ENCODE measurements at places on chromosomes 7 and 10.

DNA sequence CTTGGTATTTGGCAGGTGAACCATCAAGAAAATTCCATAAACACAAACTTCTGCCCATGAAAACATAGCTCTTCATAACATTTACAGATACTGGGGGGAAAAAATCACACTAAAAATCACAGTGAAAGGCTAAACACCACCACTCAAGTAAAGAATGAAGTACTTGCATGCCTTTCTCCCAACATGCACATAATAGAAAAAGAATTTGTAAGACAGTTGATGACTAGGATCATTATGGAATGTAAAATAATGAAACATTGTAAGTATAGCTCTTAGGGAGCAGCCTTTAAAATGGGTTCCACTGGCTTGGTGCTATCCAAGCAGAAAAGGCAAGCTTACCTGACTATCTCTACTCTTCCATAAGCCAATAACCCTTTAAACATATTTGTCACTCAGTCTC lies 299.9 kb upstream of the LRRN3 start:
- DNase-seq, result no peak

DNA sequence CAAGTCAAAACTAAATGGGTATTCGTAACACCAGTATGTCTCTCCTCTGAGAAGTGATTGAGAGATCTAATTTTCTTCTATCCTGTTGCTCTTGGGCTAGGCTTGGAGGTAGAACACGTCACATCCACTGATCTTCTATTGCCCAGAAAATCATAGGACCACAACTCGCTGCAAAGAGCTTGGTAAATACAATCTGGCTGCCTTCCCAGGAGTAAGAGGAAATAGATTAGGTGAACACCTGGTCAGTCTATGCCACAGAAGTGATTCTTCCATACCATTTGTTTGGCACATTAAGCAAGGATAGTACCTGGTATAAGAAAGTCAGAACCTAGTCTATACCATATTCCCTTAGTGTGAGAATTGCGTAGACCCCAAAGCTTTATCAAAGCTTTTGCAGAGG lies 129.3 kb upstream of the PHYHIPL start:
- no peak for DNase-seq

DNA sequence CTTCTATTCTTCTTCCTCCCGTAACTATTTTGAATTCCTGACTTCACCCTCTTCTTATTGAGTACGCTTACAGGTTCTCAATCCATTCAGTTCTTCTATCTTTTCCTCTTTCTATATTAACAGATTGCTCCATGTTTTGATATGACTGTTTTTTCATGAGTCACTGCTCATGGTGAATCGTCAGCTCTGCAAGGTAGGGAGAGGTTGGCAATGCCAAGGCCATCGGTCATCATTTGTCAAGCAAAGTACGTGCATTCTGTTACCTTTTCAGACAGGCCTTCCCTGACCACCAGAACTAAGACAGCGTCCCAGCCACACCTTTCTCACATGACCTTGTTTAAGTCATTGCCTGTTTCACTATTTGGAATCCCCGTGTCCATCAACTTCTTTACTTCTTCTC lies 1001.9 kb upstream of the SORCS1 start:
- DNase-seq, result no peak

DNA sequence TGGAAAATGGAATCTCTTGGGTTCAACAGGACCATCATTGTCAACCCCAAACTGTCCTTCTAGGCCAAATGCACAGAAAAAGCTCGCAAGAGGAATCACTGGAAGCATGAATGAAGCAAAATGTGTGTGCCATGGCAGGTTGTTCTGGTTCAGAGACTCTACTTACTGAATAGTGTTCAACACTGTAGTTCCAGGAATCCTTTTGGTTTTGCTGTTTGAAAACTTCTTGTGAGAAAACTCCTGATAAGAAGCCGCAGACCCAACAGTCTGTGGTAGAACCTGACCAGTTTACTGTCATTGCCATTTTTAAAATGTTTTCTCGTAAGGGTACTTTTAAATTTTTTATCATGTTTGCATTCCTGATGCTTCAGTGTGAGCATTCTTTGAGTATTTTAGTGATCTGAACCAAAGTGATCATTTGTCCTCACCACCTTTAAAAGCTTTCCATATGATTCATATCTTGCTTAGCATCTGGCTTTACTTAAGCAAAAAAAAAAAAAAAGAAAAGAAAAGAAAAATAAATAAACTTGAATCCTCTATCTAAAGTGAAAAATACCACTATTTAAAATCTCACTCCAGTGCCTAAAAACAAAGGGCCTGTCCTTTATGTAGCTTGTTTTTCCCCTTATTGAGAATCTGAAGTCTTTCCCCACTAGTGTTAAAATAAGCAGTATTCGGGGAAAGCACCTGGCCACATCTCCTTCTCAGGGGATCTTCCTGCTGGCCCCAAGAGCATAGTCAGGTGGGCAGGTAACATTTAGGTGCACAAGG lies 92.4 kb downstream of the WNT2 start:
- no peak for DNase-seq

- no peak for DNase-seq
These were observed 150.4 kb upstream of the SEMA3E start for GRCh38 chr7:83799333-83799732.

DNA sequence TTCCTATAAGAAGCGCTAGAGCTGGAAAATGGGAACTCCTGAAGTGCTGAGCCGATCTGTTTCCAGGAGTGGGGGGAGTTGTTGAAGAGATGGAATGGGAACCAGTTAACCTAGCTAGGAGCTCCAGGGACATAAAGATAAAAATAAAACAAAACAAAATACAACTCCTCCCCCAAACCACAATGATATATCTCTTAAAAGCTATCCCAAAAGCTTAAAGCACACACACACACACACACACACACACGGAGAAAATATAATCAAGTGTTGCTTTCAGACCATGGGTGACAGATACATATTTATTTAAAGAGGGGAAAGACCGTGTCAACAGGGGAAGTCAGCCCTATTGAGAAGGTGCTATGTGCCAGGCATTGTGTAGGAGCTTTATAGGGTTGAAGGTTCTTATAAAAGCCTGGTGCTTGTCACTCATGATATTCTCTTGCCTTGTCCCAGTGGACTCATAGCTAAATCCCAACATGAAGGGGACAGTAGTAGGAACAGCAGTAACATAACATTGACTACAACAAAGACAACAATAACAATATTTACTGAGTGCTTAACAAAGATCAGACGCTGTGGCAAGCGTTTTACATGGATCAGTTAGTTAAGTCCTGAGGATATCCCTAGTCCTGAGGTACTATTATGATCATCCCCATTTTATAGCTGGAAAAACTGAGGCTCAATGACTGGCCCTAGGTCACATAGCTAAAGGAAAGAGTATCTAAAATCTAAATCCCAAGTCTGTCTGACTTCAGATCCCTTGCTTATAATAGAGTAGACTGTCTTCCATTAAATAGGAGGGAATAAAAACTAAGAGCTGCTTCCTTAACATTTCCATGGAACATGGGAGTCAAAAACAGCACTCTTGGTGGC lies 115.5 kb downstream of the SPAG6 start:
- no peak for DNase-seq

DNA sequence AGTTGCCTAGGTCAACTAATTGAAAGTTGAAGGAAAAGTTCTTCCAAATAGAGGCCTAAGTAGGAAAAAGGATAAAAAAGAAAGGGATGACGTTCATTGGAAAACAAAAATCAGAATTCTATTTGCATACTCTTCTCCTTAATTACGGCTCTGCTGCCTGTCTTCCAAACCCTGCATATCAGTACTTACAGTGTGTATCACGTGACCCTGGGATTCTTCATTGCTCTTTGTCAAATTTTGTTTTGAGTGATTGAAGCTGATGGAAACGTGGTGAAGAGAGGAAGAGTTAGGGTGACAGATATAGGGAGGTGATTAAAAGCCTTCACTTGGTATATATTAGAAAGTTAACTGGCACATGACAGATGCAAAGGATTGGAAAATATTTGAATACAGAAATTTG lies 97.9 kb downstream of the ZNF92 start:
- no peak for DNase-seq

DNA sequence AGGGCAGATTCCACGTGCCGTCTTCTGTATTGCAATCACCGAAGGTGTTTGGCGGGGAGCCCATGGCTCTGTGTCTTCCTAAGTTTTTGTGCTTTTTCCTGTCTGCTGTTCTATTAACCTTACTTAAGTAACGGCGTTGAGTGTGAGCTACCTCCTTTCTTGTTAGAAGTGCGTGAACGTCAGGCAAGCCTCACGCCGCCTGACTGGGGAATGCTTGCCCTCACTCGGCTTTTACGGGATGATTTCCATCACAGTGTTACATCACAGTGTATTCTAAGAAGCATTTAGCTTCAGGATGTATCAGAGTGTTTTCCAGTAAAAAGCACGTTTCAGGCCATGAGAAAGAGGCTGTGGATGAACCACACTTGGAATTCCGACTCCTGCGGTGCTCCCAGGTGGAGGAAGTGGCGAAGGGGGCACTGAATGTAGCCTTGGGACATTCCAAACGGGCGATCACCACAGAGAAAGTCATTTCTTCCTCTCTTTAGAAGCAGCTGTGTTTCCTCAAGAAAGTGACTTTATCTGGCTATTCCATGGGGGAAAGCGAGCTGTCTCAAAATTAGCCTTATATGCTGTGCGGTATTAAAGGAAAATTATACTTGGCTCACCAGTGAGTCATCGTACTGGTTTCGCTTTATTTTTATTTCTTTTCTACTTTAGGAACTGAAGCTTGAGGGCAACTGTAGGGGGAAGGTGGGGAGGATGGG lies 290.7 kb downstream of the KLF6 start:
- DNase-seq, result no peak

DNA sequence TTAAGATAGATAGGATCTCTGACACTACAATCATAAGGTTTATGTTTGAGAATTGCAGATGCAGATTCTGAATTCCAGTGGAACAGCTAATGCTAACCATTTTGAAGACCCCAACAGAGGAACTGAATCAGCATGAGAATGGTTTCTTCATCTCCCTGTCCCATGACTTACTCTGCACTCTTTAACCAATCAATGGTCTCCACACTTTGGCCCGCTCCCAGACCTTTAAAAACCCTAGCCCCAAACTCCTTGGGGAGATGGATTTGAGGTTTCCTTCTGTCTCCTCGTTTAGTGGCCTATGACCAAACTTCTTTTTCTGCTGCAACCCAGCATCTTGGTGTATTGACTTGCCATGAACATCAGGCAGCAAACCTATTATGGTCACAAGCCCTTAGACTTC lies 804.9 kb downstream of the LRMDA start:
- no peak for DNase-seq

DNA sequence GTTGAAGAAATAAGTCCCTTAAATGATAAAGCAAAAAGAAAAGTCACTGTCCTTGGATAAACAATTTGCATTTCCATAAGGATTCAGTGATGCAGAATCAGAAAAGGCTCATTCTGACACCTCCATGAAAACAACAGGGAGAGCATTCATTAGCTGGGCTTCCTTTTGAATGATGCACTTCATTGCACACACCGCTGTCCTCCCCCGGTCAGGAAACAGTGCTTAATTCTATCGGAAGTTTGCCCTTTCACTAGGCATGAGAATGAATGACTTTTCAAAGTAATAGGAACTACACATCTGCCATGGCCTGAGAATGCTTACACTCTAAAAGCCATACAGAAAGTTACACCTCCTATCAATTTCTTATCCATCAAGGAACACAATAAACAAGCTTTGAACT lies 4.2 kb downstream of the PCDH15 start:
- no peak for DNase-seq

DNA sequence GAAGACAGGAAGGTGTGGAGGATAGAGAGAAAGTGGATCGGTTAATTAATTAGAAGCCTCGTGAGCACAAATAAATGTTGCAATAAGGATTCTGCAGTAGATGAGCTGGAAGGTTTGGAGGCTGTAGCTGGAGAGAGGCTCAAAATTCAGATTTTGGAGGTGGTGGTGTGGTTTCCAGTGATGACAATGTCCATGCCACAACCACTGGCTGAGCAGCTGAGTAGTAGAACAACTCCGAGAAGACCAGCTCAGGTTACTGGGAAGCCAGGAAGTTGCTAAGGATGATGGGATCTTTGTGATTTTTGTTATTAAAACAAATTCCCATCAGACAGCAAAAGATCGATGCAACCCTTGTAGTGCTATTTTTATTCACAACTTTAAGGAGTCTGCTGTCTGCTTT lies 7.7 kb downstream of the SLC26A4 start:
- no peak for DNase-seq

GRCh38 chr7:149821191-149822148 lies 16.7 kb upstream of the ZNF862 start:
- DNase-seq, result no peak

All from caudate nucleus (tissue), 63 donors.